ENCODE measurements at places on chromosomes 5 and 9. TPM values are rescaled to one million over a fixed set of nuclear protein-coding genes. Genes with fewer than 3 reads are reported as not detected.

DNA sequence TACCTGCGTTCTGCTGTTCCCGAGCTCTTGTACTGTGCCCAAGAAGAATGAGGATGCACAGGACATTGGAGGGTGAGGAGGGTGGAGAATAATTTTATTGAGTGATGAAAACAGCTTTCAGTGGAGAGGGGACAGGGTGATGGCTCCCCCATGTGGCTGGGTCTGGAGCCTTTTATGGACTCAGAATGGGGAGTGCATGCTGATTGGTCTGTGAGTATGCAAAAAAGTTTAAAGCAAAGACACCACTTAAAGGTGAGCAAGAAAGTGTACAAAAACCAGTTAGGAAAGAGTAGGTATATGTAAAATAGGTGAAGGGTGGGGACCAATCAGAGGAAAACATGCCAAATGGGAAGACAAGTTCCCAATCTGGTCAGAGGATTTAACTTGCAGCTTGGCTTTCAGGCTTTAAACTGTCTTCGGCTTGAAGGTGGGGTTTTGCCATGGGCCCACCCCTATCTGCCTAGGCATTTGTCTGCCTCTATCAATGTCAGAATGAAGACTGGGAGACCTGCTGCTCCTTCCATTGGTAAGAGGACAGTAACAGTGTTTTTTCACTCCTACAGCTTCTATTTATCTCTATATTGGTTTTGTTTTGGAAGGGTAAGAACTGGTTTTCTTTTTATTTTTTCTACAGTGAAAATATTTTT is 118.0 kb upstream of the RAI14 start:
- DNase-seq: no peak

- DNase-seq: no peak
These were observed 40.7 kb upstream of the ATP6V1G1 start for GRCh38 chr9:114546851-114547250.

- no peak for DNase-seq
These were observed 3.5 kb downstream of the CCNB1 start for GRCh38 chr5:69170495-69170894.

DNA sequence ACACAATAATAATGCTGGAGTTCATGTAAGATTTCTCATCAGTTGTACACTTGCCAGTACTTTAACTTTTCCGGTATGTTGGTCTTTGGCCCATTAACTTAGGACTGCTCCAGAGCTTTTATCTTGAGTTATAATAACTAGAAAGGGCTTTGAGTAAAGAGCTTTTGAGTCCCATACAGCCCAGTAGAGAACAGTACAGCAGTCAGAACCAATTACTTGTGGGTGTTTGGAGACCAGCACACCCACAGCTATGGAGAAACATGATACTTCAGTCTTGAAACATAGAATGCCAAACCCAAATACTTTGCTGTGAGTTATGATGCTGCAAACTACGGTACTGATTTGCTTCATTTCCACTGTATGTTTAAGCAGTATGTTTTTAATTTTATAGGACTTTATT is 374.3 kb downstream of the CCDC171 start:
- no peak for DNase-seq

IFNA8 gene
- total RNA-seq: not detected

- DNase-seq: no peak
These were observed 109.7 kb upstream of the LHFPL2 start for GRCh38 chr5:78758169-78758839.

- no peak for DNase-seq
These were observed 45.4 kb downstream of the RCL1 start for GRCh38 chr9:4838189-4838546.

- no peak for DNase-seq
These were observed 158.0 kb upstream of the RETREG1 start for GRCh38 chr5:16774806-16775205.

GRCh38 chr5:80370390-80370789 is 37.5 kb upstream of the ZFYVE16 start:
- no peak for DNase-seq

DNA sequence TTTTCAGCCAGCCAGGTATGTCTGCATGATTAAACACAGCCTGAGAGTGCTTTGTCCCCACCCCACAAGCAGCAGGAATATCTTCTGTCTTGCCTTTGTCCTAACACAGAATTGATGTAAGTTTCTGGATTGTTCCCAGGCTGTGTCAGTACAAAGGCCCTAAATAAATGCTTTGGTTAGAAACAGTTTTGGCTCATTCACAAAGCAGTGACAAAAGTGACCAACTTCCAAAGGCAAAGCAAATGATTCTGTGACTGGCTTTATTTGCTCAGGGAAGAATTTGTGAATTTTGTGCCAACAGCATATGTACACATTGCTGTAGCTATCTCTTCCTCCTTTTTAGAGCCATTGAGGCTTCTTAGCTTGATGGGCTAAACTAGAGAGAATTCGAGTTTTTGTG is 133.7 kb downstream of the PLPPR1 start:
- no peak for DNase-seq

GRCh38 chr9:78041971-78042370 is 10.4 kb upstream of the GNAQ start:
- no peak for DNase-seq

TRPM3 gene
- 0.55 TPM for total RNA-seq

DNA sequence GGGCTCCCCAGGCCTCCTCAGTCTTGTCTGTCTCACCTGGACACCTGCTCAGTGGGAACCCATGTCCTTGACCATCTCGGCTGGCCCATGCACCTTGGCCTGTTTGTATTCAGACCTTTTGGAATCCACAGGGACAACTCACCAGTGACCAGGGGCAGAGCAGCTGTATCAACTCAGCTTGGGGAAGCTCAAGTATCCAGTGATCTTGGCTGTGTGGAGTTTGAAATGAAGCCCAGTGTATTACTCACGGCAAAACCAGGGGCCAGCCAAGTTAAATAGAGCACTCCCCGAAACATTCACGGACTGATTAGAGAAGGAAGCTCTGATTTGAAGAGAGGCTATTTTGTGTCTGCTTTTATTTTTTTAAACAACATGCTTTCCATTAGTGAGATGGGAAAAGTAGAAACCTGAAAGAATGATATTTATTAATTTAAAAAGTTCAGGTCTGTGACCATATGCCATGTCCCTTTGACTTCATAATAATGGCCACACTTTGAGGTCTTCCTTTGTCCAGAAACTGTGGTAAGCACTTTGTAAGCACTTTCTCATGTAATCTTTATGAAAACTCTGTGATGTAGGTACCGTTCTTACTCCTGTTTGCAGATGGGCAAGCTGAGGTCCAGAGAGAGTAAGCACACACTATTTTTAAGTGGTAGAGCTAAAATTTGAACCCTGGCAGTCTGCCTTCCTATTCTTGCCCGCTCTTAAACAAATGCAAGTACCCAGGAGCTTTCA is 656.5 kb downstream of the BNC2 start:
- DNase-seq: peak; percentile 89

GRCh38 chr5:87010736-87011135 is 256.9 kb upstream of the RASA1 start:
- no peak for DNase-seq

DNA sequence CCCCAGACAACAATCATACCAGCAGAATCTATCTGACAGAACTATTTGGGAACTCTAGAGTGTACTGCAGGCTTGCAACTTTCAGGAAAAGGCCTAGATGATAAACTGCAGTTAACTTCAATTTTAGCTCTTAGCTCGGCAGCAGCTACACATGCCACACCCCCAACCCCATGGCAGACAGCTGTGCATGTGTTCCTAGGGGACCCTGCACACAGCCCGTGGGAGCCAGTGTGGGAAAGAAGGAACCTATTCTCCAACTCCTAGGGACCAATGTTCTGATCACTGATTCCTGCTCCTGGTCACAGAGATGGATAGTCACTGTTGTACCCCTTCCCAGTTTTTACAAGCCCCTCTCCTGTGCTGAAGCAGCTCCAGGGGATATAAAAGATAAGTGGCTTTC is 179.6 kb downstream of the DRD1 start:
- no peak for DNase-seq

GMCL2 gene
- not detected for total RNA-seq

DNA sequence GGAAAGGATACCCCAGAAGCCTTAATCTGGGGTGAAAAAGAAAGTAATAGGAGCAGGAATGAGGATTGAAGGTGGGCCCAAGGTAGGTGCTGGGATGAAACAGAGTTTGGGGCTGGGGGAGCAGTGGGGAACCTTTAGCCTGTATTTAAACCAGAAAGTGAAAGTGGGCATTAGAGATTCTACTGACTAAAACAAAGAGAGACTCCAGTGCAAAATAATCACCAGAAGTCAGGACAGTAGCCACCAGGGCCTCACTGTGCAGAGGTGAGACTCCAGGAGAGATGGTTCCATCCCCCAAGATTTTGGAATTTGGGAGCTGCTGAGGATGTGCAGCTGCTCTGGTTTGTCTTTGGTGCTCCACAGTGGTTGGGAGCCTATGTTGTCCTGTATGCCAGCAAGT is 13.1 kb downstream of the DNAJB5 start:
- DNase-seq: no peak

DNA sequence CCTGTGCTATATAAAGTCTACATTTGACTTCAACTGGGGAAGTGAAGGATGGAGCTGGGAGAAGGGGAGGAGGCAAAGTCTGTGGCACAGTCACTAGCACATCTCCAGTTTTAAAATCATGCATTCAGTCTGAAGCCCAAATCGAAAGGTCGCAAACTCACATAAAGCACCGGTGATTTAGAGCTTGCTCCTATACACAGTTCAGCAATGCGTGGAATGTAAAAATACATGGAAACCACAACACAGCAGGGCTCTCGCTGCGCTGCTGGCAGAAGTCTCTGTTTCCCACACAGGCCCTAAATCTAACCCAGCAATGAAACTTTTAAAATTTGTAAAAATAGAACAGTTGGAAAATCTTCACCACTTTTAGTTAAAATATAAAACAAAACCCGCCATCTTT is 68.2 kb downstream of the EBF1 start:
- no peak for DNase-seq

- peak; percentile 49 for DNase-seq
These were observed 39.6 kb upstream of the SAP30L start for GRCh38 chr5:154406231-154406630.

GRCh38 chr9:32180597-32180996 is 203.8 kb upstream of the ACO1 start:
- no peak for DNase-seq

DNA sequence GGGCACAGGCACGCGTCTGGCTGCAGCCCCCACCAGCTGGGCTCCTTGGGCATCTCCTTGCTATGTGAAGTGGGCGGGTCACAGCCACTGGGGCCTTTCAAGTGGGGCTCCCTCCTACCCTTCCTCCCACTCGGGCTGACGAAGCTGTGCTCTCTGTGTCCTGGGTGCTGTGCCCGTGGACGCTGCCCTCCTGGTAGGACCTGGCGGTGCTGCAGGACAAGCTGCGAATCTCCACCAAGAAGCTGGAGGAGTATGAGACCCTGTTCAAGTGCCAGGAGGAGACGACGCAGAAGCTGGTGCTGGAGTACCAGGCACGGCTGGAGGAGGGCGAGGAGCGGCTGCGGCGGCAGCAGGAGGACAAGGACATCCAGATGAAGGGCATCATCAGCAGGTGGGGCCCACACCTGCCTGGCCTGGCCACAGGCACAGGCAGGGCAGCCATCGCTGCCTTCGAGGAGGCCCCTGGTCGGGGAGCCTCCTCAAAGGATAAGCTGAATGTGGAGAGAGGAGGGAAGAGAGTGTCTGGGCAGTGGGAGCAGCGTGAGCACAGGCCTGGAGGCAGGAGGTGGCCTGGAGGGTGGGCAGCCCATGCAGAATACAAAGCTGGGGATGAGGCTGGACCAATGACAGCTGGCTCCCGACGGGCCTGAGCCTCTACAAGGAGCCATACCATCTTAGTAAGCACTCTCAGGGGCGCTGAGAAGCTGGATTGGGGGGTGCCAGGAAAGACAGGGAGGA is 124.7 kb downstream of the DAB2IP start:
- DNase-seq: no peak

OR13F1 gene
- total RNA-seq: not detected

SPINK6 gene
- 0.99 TPM for total RNA-seq

DNA sequence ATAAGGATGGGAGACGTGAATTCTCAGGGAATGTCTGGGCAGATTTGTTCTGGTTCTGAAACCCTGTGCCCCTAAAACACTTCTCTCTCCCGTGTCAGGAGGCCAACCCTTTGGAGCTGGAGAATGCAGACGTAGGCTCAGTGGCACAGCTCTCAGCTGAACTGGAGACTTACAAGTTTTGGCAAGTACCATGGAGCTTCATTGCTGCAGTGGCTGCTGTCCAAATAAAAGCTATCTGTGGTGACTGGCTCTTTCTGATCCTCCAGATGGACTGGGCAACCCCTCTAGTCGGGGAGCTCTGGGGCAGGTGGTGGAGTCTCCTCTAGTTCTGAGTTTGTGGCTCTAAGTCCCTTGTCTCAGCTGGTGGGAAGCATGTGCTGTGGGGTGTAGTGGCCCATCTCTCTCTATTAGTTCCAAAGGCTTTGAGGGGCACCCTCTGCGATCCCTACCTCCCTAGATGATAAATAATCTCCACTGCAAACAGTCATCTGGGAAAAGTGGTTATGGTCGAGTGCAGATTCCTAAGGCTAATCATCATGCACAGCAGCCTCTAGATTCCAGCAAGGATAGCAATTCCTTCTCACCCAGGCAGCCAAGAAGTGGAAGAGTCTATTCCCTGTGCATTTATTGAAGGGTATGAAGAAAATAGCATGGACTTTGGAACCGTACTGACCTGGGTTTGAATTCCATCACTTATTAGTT is 204.2 kb upstream of the KLF4 start:
- DNase-seq: no peak

PCDHB6 gene
- 1.4 TPM for total RNA-seq

DNA sequence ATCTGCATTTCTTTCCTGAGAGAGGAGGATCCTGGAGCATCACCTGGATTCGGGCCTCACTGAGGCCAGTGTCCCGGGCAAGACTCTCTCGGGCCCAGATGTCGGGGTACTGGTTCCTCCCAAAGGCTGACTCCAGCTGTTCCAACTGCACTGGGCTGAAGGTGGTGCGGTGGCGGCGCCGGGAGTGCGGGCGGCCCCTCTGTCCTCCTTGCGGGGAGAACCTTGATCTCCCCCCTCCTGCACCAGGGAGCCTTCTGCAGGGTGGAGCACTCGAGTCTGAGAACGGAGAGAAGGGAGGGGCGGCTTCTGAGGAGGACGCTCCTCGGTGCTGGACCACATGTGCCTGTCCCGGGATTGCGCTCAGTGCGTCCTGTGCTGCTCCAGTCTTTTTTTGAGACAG is 2.0 kb downstream of the PROP1 start:
- DNase-seq: no peak

GRCh38 chr9:15249042-15249818 is 57.8 kb downstream of the TTC39B start:
- DNase-seq: no peak

GRCh38 chr5:44536650-44537260 is 147.5 kb upstream of the FGF10 start:
- no peak for DNase-seq

AQP7 gene
- 0.33 TPM for total RNA-seq

- no peak for DNase-seq
These were observed 46.6 kb downstream of the PPIP5K2 start for GRCh38 chr5:103166706-103167105.
